ENCODE measurements at places on chromosomes 4 and X. TPM values are rescaled to one million over a fixed set of nuclear protein-coding genes. Genes with fewer than 3 reads are reported as not detected.
A peak's percentile ranks its signal among the peaks of the same experiment; 100 is the strongest.

DNA sequence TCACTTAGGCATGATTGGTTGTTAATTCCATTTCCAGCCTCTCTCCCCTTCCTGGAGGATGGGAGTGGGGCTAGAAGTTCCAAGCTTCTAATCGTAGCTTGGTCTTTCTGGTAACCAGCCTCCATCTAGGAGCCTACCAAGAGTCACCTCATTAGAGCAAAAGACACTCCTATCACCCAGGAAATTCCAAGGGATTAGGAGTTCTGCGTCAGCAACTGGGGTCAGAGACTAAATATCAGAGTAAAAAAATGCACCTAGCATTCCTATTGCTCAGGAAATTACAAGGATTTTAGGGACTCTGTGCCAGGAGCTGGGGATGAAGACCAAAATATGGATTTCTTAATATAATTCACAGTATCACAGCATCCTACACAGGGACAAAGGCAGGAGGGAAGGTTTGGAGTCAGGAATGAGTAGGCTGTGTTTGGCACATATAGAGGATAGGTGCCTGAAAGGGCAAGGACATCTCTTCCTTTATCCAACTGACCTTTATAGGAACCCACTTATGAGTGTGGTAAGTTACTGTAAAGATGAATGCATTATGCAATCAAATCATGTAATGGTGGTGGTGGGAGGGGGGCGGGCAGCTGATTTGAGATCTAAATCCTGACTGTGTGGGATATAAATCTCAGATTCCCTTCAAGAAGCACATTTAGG is 30.5 kb upstream of the LIMCH1 start:
- H3K27ac ChIP-seq = no peak overlapping the region
- no peak for DNase-seq
- no peaks in the 10 kb centered on the region for H3K27me3 ChIP-seq
- no peaks in the 10 kb centered on the region for H3K4me1 ChIP-seq
- H3K4me3 ChIP-seq = no peak overlapping the region
- no peaks in the 10 kb centered on the region for H3K36me3 ChIP-seq

DNA sequence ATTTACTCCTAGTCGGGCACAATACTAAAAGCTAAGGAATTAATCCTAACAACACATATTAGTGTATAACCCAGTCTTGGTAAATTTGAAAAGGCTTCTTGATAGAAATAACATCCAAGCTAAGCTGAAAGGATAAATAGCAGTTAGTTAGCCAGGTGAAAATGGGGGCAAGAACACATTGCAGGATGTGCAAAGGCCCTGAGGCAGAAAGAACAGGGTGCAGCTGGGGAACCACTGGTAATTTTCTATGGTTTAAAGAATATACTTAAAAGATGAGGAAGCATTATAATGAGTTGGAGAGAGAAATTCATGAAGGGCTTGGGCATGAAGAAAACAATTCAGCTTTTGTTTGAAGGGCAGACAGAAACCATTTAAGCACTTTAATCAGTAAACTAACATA is 689.0 kb downstream of the ADGRL3 start:
- no peak overlapping the region for H3K27ac ChIP-seq
- H3K27me3 ChIP-seq = no peaks in the 10 kb centered on the region
- no peaks in the 10 kb centered on the region for H3K4me1 ChIP-seq
- H3K4me3 ChIP-seq = no peak overlapping the region
- H3K36me3 ChIP-seq = no peaks in the 10 kb centered on the region
- DNase-seq = no peak

DNA sequence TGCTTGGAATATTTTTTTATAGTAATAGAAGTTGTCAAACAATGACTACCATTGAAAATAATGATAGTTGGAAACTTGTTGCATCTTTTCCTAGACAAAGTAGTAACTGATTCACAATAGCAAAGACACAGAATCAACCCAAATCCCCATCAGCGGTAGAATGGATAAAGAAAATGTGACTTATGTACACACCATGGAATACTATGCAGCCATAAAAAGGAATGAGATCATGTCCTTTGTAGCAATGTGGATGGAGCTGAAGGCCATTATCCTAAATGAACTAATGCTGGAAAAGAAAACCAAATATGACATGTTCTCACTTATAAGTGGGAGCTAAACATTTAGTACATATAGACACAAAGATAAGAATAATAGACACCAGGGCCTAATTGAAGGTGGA is 49.7 kb downstream of the ATP10D start:
- H3K4me1 ChIP-seq = peaks cover 48% of the 10 kb centered on the region
- H3K27me3 ChIP-seq = no peaks in the 10 kb centered on the region
- H3K4me3 ChIP-seq = no peak overlapping the region
- H3K36me3 ChIP-seq = peaks cover 12% of the 10 kb centered on the region
- H3K27ac ChIP-seq = no peak overlapping the region

GRCh38 chrX:69543572-69543971 is 39.4 kb downstream of the NALF2 start:
- H3K27me3 ChIP-seq = peaks cover 3% of the 10 kb centered on the region
- no peak for DNase-seq
- no peak overlapping the region for H3K4me3 ChIP-seq
- no peaks in the 10 kb centered on the region for H3K36me3 ChIP-seq

DNA sequence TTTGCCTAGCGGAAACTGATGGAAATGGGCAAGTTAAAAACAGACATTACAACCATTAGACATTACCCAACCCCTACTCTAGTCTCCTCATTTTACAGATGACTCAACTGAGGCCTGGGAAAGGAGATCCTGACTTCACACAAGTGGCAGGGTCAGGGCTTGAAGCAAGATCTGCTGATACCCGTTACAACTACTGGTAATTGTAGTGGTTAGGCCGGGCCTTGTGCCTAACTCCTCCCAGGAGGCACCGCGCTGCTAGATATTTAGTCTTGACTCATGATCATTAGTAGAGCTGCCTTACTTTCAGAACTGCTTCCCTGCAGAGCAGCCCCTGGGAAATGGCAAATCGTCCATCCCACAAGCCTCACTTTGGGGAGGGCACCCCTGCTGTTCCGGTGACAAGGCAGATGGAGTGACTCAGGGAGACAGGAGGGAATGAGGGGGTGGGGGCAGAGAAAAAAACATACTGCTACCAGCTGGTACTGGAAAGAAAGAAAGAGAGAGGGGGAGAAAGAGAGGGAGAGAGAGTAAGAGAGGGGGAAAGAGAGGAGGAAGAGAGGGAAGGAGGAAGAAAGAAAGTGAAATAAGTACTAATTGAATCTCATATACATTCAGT is 12.2 kb downstream of the ARHGEF6 start:
- H3K27me3 ChIP-seq = no peaks in the 10 kb centered on the region
- peak overlapping the region; percentile 92 for H3K27ac ChIP-seq
- peak overlapping the region; percentile 80 for H3K4me3 ChIP-seq
- DNase-seq = peak; percentile 21
- peaks cover 52% of the 10 kb centered on the region for H3K4me1 ChIP-seq

DNA sequence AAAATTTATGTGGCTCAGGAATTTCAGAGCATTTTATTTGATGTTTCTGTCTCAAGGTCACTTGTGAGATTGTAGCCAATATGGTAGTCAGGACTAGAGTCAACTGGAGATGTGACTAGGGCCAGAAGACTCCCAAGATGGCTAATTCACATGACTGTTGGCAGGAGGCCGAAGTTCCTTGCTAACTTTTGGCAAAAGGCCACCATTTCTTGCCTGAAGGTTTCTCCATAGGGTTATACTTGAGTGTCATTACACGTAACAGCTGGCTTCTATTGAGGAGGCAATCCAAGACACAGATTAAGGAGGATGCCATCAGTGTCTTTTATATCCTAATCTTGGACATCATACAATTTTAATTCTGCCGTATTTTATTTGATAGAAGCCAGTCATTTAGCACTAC is 162.3 kb upstream of the MAOA start:
- no peaks in the 10 kb centered on the region for H3K27me3 ChIP-seq
- no peak for DNase-seq
- H3K27ac ChIP-seq = no peak overlapping the region
- H3K36me3 ChIP-seq = no peaks in the 10 kb centered on the region

DNA sequence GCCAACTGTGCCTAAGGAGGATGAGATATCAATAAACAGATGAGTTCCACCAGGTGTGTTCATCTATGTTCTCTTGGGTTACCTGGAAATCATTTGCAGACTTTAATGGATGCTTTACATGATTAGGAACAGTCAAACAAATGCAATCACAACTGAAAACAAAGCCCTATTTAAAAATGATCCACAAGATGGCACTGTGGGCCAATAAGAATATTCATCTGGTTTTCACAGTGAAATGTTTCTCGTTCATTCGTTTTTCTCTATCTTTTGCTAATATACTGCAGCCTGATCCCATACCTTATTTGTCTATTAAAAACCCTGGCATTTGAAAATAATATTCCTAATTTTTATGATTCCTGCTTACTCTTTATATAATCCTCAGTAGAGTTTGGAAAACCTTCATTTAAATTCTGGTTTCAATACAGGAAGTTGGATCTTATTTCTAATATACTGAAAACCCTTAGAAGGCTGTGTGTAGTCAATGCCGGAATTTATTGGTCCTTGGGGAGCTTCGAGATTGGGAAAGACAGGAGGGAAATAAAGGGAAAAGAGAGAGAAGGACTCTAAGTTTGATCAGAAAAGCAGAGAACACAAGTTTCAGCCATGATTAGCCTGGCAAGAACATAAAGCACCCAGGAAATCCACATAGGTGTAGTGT is 63.8 kb upstream of the TAPT1 start:
- no peaks in the 10 kb centered on the region for H3K36me3 ChIP-seq
- no peak for DNase-seq
- no peak overlapping the region for H3K4me3 ChIP-seq
- H3K27ac ChIP-seq = no peak overlapping the region
- no peaks in the 10 kb centered on the region for H3K4me1 ChIP-seq
- H3K27me3 ChIP-seq = peaks cover 3% of the 10 kb centered on the region

GRCh38 chr4:40649321-40649720 is 19.7 kb upstream of the RBM47 start:
- H3K27me3 ChIP-seq = peaks cover 9% of the 10 kb centered on the region
- DNase-seq = no peak
- no peak overlapping the region for H3K27ac ChIP-seq

GRCh38 chr4:94523617-94524016 is 71.9 kb downstream of the PDLIM5 start:
- peaks cover 3% of the 10 kb centered on the region for H3K27me3 ChIP-seq
- no peak overlapping the region for H3K27ac ChIP-seq
- no peaks in the 10 kb centered on the region for H3K36me3 ChIP-seq
- no peak for DNase-seq

DNA sequence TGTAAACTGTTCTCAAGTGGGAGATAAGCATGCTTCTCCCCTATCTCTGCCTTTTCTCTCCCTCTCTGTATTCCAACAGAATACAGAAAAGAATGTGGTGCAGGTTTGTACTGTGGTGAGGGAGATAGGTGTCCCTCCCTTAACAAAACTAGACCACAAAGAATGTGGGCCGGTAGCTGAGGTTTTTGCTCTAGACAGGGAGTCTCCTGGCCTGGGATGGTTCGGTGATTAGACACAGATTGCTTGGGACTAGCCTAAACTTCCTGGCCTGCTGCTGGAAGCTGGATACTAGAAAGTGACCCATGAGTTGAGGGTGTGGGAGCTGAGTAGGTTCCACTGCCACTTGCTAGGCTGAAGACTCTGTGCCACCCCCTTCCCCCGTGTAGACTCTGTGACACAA is 143.0 kb downstream of the CXXC4 start:
- H3K27me3 ChIP-seq = no peaks in the 10 kb centered on the region
- H3K36me3 ChIP-seq = no peaks in the 10 kb centered on the region
- no peak overlapping the region for H3K4me3 ChIP-seq

GAGE12H gene
- total RNA-seq = not detected

C4orf54 gene
- not detected for total RNA-seq

RXFP1 gene
- total RNA-seq = not detected

PNMA6E gene
- not detected for total RNA-seq

PGAM4 gene
- 0.47 TPM for total RNA-seq

MUC7 gene
- total RNA-seq = not detected

MAGEA12 gene
- total RNA-seq = not detected

SOD3 gene
- not detected for total RNA-seq

ADH7 gene
- not detected for total RNA-seq

USP38 gene
- 32.0 TPM for total RNA-seq

POU3F4 gene
- not detected for total RNA-seq
